ENCODE measurements at places on chromosomes 13 and 19.

GRCh38 chr13:65725006-65725405, 1505.1 kb downstream of the PCDH9 start:
- DNase-seq: peak; percentile 94

GRCh38 chr13:90270226-90270625, 1077.3 kb upstream of the MIR17HG start:
- DNase-seq: no peak

GRCh38 chr19:4717966-4718701, 5.5 kb downstream of the DPP9 start:
- peak; percentile 35 for DNase-seq

GRCh38 chr19:10681658-10682057, 19.6 kb upstream of the QTRT1 start:
- no peak for DNase-seq

- peak; percentile 15 for DNase-seq
These were observed 10.9 kb downstream of the ARHGEF1 start for GRCh38 chr19:41893899-41894298.

Measured in brain microvascular endothelial cell (primary cell).